ENCODE measurements at places on chromosomes 7 and 10.

DNA sequence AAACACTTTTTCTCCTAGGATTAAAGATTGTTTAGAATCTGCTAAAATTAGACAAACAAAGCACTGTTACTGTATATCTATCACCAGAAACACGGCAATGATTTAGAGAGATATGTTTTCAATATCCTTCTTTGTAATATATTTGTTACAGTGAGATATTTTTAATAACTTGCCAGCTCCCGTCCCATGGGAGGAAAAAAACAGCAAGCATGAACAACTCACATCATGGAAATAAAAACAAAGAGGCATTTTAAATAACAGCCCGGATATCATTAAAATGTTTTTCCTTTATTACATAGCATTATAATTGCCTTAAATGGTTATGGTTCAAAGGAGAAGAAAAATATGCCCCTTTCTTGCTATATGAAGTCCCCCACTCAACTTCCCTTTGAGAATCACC, 272.1 kb downstream of the BMPER start:
- DNase-seq: no peak

DNA sequence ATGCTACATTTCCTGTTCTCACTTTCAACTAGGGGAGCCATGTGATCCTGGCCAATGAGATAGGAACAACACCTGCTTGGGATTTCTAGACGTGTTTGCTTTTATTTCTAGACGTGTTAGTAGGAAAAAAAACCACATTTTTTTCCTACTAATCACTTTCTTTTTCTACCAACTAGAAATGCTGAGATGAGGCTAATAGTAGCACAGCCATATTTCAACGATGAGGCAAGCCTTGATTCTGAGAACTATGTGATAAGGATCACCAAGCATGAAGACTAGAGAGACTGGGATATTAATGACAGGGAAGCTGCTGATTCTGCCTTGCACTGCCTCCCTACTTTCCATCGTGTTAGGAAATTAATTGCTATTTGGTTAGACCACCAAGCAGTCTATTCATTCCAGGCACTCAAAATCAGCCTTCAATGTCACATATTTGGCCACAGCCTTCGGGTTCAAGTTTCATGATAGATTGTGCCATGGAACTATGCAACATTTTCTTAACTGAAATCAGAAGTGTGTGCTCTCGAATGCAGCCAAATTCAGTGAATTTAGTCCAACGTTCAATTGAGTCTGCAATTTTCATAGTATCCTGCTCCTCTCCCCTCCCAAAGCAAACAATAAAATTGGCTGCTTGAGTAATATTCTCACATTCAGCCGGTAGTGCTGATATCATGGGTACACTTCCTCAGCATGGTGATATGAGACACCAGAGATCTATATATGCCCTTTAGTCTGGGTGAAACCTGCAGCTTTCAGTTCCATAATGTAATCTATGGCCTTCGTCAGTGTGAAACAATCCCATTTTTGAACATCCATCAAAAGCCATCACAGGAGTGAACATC, 98.1 kb downstream of the GPR37 start:
- no peak for DNase-seq

- no peak for DNase-seq
Measured at GRCh38 chr7:137434530-137434929, 91.0 kb upstream of the PTN start.

DNA sequence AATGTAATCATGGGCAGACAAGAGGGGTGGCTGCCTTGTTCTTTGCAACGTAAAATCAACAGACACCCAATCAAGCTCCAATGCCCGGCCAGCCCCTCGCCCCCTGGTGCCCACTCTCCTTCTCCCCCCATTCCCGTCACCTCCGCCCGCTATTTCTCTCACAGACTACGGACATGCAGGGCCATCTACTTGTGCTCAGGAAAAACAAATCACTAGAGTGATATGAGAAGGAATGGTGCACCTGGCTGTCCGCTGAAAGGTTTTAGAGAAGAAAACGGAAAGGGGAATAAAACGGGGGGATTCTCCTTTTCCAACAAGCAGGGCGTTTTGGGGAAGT, 396 bp downstream of the GRM8 start:
- DNase-seq: no peak

- no peak for DNase-seq
Measured at GRCh38 chr10:94011296-94011695, 17.6 kb downstream of the PLCE1 start.

GRCh38 chr7:97873606-97874005, 1.4 kb upstream of the ASNS start:
- DNase-seq: no peak

DNA sequence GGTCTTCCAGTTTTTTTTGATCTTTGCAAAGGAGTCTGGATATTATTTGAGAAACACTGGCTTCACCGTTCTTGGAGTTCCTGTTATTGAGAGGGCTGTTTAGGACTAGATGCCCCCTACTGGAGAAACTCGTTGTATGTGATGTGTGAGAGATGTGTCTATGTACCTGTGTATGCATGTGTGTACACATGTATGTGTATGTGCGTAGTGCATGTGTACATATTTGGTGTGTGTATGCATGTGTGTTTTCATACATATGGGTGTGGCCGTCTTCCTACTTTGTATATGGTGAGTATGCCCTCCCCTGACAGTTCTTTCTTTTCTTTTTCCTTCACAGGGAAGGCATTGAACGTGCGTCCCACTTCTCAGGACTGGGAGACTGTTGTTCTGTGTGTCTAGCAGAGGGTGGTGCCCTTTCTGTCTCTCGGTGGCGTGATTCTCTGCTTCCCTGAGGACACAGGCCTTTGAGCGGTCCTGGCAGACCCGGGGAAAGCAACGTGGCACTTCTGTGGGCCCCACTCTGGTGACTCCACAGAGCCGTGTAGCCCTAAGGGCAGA, 3.0 kb upstream of the CALHM3 start:
- peak; percentile 66 for DNase-seq

GRCh38 chr7:117018713-117019112, 65.4 kb downstream of the ST7 start:
- DNase-seq: no peak

GRCh38 chr10:21519941-21520436, 5.5 kb downstream of the SKIDA1 start:
- no peak for DNase-seq

GRCh38 chr10:103265717-103266329, 11.1 kb upstream of the INA start:
- peak; percentile 45 for DNase-seq

DNA sequence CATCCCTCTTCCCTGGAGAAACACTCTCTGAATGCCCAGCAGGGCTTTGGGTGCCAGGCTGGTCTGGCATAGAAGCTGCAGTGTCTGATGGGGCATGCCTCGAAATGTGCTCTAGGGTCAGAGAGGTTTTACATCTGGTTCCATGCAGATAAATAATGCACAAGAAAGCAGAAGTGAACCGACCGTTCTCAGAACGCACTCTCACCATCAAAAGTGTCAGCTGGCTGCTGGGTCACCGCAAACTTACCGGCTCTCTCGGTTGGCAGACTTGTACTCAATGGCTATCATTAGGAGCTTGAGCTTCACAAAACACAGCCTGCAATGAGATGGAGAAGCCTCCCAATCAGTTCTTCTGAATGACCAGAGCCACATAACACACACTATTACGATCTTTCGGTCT, 610.0 kb downstream of the KCNMA1 start:
- DNase-seq: no peak

- DNase-seq: no peak
Measured at GRCh38 chr10:51117053-51117660, 42.9 kb downstream of the PRKG1 start.

DNA sequence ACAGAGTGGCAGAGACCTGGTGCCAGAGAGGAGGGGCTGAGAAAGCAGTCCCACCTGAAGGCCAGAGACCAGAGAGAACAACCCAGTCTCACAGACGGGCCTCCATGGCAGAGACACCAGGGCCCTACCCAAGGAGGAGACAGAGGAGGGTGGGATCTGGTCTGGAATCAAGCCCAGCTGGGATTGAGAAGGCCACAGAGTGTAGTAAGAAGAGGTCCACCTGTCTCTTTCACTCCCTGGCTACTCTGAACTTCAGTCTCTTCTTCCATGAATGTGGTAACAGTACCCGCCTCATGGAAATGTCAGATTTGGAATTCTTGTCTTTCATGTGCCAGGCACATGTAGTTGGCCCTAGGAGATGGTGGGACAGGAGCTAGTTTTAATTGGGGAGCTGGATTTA, 55.6 kb downstream of the CLIP2 start:
- DNase-seq: no peak

DNA sequence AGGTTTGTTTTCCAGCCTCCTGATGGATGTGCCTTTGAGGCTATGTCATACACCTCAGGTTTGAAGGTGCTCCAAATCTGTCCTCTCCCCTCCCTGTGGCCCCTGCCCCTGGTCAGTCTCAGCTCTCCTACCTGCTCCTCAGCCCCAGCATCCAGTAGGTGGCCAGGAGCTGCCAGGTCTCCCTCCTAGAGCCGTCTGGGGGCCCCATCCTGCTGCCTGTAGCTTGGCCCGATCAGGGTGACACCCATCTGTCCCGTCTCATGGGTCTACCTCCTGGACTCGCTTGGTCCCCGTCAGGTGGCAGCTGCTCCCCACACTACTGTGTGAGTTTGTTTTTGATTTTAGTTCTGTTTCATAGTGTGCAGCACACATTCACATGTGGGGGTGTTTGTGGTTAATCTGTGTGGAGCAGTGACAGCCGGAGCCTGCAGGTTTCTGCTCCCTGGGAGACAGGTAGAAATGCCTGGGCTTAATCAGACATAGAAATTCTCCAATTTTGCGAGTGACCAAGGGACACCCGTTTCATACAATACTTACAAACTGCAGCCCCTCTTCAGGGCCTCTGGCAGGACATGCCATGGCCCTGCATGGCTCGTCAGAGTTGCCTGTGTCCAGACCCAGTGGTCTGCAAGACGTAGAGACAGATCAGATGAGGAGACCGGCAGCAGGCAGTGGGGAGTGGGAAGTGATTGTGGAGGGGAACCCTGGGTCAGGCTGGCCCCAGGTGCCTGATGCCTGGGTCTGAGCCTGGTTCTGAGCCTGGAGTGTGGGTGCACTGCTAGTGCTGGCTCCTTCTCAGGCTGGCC, 17.1 kb downstream of the ADCY1 start:
- no peak for DNase-seq

DNA sequence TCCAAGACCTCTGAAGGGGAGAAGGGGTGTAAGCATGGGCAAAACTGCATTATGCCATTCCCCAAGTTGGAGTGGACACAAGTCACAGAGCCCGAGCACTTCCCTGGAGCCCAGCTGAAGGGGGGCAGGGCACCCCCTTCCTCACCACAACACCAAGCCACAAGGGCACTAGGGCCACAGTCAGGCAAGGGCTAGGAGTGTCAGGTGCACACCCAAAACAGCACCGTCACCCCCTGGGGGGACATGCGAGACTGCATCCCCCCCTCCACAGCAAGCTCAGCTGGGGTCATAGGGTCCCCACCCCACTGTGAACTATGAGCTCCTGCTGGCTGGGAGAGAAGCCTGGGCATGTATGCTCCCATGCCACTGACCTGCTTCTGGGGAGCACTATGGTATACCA, 143.9 kb downstream of the GRID1 start:
- no peak for DNase-seq

- DNase-seq: no peak
Measured at GRCh38 chr10:118522791-118523498, 72.5 kb downstream of the PRLHR start.

DNA sequence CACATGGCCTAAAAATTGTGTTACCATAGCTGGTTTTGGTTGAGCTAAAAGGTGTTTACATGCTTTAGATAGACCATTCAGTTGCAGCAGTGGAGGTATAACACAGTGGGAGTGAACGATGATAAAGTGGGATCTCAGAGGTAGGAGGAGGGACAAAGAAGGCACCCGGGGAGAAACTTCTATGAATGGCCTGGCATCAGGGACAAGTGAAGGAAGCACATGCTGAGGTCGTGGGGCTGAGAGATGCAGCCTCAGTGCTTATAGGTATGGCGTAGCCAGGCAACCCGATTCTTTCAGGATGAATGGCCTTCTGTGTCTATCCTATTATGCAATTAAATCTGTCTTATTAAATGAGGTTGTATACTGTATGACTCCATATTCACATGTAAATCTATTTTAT, 3.9 kb upstream of the CDK6 start:
- DNase-seq: no peak

DNA sequence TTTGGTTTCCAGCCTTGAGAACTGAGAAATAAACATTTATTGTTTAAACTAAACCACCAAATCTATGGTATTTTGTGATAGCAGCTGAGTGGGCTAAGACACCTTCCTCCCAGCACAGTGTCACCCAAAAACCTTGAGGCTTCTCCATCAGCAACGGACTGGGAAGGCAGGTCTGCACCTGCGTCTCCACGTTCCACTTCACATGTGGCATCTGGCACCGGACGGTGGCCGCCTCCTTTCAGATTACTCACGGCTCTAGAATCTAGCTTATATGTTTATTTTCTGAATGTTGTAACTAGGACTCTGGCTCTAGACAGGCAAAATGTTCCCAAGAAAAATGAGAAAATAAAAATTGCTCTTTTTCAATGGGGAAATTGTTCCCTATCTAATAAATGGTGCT, 201.0 kb downstream of the ADARB2 start:
- no peak for DNase-seq

DNA sequence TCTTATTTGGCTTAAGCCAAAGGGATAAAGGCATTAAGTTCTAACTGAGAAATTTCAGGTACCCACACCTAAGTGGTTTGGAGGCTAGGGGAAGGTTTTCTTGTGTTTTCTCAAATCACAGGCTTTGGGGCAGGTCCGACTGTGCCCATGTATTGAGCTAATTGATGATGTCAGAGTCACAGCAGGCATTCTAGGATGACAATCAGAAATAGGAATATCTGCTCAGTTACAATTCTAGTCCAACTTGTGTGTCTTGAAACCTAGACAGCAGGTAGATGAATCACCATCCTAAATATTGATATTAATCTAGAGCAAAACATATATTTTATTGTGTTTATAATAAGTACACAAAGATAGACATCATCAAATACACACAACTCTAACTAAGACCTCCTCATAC, 2.3 kb upstream of the FHIP2A start:
- DNase-seq: no peak

- DNase-seq: peak; percentile 7
Measured at GRCh38 chr10:10804998-10805740, 212.5 kb upstream of the CELF2 start.

DNA sequence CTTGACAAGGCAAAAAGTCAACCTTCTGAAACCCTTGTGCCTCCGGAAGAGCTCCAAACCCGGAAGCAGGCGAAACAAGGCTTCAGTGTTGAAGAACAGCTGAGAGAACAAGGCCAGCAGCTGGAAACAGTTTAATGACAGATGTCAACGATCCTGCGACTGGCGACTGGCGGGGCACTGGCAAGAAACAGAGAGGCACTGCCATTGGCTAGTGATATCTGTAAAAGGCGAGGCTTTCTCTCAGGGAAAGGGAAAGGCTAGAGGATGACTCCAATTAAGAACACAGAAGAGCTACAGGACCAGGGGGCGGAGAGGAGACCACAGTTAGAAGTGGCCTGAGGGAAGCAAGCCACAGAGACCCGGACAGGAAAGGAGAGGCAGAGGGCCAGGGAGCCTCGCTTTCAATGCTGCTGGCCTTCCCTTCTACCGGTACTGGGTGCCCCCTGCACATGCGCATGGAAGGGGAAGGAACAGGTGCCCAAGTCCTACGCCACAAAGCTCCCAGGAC, 19.4 kb downstream of the ITGB1 start:
- DNase-seq: no peak
